ENCODE measurements at places on chromosomes 12 and 14.

DNA sequence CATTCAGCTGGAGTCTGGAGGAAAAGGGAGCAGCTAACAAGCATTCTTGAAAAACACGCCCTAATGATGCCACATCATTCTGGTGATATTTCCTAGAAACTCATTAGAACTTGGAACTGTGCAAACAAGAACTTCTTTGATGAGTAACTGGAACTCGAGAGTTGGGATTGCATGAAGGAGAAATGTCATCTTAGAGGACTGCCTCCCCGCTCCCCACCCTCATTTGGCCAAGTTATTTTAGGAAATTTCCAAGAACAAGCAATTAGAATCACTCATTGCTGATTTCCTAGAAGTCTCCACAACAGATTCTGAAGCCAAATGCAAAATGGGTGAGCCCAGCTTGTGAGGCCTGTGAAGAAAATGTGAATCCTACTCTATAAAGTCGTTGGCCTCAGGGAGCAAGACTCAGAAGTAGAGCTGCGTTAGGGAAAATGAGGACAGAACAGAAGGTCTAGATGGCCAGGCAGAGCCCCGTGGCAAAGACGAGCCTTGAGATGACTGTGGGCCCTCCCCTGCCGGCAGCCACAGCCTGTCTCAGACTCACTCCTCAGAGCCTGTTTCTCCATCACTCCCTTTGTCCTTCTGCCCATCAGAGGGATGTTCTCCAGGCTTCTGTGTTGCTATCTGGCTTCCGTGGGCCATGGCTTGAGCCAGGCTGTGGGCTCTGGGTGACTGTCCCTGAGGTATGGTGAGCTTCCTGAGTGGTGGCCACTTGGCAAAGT is 38.4 kb downstream of the RTL1 start:
- DNase-seq: no peak

GRCh38 chr12:84375449-84376170 is 537.0 kb downstream of the SLC6A15 start:
- no peak for DNase-seq

GRCh38 chr14:51428981-51429380 is 188.9 kb downstream of the TMX1 start:
- no peak for DNase-seq

DNA sequence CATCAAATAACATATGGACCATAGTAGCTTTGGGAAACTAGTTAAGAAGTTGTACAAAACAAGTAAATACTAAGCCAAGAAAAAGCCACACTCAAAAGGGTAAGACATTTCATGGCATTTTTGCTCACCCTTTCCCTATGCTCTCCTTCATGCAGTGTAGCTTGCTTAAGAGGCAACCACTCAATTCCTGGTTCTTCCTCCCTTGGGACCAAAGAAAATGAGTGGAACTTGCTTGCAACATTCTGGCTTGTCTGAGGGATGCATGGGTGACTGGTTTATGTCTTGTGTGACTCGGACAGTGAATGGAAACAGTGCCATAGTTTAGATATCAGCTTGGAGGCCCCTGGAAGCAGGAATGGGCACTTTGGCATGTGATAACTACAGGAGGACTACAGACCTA is 252.0 kb upstream of the ARID2 start:
- no peak for DNase-seq

DNA sequence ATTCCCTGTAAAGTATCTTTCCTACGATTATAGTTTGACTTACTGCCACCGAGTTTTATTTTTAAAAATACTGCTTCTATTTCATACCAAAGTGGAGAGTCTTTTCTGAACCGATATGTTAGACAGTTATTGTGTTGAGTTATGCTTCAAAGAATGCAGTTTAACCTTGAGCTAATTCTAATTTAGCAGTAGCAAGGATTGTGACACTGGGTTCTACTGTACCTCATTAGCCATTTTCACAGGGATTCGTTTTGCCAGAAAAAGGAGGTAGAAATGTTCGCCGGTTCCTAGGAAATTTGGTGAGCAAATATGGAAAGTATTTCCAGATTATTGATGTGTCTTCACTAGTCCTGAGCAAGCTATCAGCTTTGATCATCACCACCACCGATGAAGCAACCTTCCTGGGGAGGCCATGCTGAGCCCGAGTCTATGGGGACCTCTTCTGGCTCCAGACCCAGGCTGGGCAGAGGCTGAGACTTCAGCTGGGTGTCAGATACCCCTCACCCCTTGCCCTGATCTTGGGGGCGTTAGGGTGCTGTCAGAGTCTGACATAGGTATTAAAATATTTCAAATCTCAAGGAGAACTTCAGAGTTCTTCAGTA is 13.6 kb downstream of the GLRX5 start:
- no peak for DNase-seq

GRCh38 chr12:24135158-24135850 is 185.8 kb upstream of the SOX5 start:
- no peak for DNase-seq

DNA sequence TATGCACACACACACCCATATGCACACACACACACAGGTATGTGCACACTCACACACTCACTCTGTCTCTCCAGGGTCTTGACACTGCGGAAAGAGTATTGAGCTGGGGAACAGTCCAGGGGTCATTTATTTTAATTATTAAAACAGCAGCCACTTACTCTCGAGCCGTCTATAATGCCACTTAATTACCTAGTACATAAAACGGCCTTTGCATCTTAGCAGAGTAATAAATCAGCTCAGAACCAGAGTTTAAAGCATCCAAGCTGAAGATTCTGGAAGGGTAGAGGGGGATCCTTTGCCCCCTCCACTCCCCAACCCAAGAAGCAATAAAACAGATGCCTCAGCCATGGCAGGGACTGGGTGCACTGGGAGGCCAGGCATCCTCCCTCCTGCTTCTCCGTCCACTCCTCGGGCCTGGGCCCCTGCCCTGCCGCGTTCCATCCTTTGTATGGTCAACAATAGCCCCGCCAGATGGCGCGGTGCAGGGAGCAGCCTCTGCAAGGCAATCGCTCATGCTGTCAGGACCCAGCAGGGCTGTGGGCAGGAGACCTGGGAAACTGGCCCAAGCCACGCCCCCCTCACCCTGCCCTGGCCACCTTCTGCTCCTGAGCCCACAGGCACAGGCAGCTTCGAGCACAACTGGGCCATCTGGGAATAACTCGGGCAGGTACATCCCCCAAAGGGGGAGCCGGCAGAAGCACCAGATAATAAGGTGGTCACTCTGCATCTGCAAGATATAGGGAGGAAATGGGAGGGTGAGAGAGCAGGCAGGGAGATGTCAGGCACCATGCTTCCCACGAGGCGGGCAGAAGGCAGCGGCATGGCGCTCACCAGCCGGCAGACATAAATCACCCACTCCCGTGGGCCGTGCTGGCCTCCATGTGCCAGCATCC is 40.9 kb downstream of the CCDC85C start:
- DNase-seq: no peak

GRCh38 chr14:72420749-72421474 is 473.0 kb downstream of the DPF3 start:
- peak; percentile 60 for DNase-seq

DNA sequence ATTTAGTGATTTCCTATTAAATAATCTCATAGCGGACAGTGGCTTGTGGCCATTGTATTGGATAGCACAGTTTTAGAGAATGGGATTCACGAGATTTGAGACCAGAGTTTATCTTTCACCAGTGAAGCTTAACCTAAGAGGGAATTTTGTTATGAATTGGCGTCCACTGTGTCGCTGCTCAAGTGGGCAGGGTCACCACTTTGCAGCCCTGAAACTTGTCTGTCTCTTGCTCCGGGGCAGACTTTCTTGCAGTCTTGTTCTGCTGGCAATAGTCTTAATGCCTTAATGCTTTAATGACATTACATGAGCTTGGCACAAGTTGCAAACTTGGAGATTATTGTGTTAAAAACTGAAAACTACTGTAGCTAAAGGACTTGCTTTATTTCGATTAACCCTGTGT is 72.8 kb upstream of the PPM1H start:
- no peak for DNase-seq

- no peak for DNase-seq
Observed at GRCh38 chr12:121822393-121823100, 18.7 kb downstream of the SETD1B start.

- DNase-seq: no peak
Observed at GRCh38 chr12:85662207-85662602, 174.0 kb downstream of the RASSF9 start.

DNA sequence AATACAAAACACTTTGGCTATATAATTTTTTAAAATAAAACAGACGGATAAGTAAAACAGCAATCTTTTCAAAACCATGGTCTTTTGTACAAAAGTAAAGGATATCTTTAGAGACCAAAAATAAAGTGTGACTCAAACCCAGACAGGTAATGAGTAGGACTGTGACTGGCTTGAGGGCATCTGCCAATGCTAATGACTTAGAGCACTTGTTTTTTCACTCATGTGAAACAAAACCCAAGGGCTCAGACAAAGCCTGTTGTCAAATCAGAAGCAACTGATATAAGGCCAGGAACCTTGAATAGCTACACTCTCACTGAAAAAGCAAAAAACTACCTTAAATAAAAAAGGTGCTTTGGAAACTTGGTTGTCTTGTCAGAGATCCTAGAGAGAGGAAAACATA is 357.4 kb downstream of the TMEM117 start:
- DNase-seq: no peak

- no peak for DNase-seq
Observed at GRCh38 chr12:100672075-100672592, 98.7 kb downstream of the GAS2L3 start.

DNA sequence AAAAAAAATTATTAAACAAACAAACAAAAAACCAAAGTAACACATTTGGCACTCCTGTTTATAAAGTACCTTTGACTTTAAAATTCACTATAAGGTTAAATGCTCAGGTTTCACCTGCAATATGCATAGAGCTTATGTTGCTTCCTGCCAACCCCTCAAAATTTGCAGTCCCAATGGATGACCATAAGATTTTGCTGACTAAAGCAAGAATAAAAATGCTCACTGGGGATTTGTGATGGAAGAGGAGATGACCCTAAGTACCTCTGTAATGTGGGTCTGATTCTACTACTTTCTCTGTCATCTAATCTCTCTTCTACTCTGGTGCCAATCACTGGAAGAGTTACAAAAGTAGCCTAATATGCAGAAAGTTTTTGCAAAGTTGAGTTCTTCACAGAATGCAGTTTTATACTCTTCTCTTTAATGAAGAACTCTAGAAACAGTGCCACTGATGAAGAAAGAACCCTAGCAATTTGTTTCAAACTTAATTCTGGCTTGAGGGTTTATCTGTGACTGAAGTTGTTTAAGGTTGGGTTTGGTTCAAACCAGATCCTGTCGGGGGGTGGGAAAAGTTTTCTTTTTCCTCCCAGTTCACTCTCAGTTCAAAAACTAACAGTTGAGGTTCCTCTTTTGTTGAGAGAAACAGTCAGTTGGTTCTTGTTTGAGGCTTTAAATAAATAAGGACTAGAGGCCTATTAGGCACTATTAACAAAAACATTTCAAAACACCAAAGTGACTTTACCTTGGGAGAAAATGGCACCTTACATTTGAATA is 10.9 kb downstream of the WASHC3 start:
- DNase-seq: no peak

DNA sequence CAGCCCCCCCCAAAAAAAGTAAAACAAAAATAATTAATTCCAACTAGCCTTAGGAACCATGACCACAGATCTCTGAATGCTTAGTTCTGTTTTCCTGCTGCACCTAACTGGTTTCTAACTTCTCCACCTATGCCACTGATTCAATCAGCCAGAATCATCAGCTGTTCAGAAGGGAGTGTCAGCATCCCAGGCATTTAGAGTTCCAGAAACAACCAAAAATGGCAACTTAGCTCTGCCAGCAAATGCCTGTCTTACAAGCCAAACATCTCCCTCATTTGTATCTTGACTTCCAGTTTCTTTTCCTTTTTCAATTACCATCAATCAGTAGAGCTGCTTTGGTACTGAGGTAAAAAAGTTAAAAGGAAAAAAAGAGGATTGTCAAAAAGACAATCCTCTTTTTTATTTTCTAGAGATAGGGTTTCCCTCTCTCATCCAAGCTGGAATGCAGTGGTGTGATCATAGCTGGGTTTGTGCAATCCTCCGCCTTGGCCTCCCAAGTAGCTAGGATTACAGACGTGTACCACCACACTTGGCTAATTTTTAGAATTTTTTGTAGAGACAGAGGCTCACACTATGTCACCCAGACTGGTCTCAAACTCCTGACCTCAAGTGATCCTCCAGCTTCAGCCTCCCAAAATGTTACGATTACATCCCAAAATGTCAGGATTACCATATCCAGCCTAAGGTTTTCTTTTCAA is 45.2 kb upstream of the ISM2 start:
- DNase-seq: no peak

DNA sequence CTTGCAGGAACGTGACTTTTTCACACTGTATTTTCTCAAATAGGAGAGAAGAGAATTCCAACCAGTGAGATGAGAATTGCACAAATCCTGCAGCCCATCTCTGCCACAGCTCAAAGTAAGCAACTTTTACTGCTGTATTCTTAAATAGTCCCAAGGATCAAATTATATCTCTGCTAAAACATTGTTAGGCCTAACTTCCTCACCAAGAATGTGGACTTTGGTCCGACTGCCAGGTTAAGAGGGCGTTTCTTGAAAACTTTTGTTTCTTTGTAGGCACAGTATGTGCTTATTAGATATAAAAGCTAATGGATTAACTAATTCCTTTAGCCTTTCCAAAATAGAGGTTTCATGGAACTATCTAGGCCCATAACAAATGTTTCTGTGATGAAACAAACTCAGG is 61.4 kb upstream of the IFNG-AS1 start:
- DNase-seq: no peak

DNA sequence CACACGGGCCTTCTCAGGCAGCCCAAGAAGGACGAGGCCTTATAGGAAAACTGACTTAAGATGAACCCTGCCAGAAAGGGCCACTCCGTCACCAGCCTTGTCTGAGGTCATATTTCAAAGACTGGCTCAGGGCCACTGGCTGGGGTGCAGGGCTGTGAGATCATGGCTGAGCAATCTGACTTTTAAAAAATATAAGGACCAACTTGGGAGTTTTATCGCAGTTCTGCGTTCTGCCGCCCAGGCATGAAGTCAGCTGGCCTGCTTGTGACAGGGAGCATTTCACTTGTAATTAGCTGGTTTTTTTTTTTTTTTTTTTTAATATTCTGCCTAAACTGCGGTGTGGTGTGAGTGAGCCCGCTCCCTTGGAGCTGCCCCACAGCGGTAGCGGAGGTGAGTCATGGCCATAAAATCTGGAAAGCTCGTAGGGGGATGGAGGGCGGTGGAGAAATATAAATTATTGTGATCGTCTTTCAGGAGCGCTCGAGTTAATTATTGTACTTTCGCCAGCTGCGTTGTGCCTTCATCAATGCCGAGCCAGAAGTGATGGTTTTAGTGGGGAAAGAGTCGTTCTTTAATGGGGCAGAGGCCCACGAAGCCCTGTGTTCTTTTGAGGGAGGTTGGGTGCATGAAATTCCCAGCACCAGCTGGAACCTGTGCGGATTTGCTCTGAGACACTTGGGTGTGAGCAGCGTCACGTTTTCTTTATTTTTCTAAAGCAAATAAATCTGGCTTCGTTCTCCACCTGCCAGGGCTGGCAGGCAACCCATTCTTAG is 231.9 kb downstream of the C12orf75 start:
- no peak for DNase-seq

GRCh38 chr12:91781114-91781513 is 364.5 kb downstream of the BTG1 start:
- no peak for DNase-seq

- DNase-seq: no peak
Observed at GRCh38 chr12:57444744-57445143, 10.2 kb downstream of the INHBC start.

- no peak for DNase-seq
Observed at GRCh38 chr12:118521036-118521370, 144.6 kb downstream of the SUDS3 start.

GRCh38 chr12:89756585-89757398 is 48.2 kb upstream of the ATP2B1 start:
- DNase-seq: no peak

GRCh38 chr12:19643635-19644034 is 204.3 kb downstream of the AEBP2 start:
- DNase-seq: no peak

Measured in stimulated activated CD4-positive, alpha-beta T cell treated with anti-CD3 and anti-CD28 coated beads, Interleukin-1b, Interleukin-23, amount 100 ng/mL, for 1 hour (primary cell).